Left ventricle myocardium inferior (tissue), 1 donor: ENCODE measurements at places on chromosomes 4 and X.

GRCh38 chr4:68360231-68360968 is 10.5 kb upstream of the YTHDC1 start:
- peaks cover 4% of the 10 kb centered on the region for H3K27me3 ChIP-seq
- no peak for DNase-seq
- H3K4me1 ChIP-seq: no peaks in the 10 kb centered on the region

- no peak overlapping the region for H3K4me3 ChIP-seq
- H3K4me1 ChIP-seq: peaks cover 3% of the 10 kb centered on the region
- H3K36me3 ChIP-seq: peaks cover under 1% of the 10 kb centered on the region
Observed at GRCh38 chr4:16237715-16238114, 11.4 kb upstream of the TAPT1 start.

- H3K36me3 ChIP-seq: no peaks in the 10 kb centered on the region
- H3K27me3 ChIP-seq: no peaks in the 10 kb centered on the region
- no peak overlapping the region for H3K27ac ChIP-seq
- no peak for DNase-seq
Observed at GRCh38 chrX:153993079-153993478, 20.5 kb downstream of the TMEM187 start.

GRCh38 chrX:134692990-134693389 is 34.7 kb upstream of the PLAC1 start:
- H3K36me3 ChIP-seq: no peaks in the 10 kb centered on the region
- H3K27ac ChIP-seq: no peak overlapping the region
- no peak for DNase-seq
- no peak overlapping the region for H3K4me3 ChIP-seq

DNA sequence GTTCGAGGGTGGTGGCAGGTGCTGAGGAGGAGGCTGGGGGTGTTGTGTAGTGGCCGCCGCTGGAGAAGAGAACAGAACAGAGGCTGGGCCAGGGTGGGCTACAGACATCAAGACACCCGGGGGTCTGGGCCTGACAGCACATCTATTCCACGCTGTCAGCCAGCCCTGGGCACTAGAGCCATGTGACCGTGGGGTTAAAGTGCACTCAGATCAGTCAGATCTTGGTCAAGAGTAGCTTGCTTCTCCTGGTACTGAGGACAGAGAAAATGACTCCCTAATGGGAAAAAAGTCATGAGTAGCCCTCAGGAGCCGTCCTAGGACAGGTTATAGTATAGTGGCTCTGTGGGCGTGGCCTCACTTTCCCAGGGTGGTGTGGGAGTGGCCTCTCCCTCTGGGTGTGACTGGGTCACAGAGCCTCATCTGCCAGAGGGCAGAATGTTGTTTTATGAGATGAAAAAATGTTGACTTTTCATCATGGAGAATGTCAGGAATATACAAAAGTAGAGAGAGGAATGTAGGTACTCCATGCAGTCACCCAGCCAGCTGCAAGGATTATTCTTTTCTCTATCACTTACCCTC is 19.4 kb downstream of the TRMT44 start:
- no peak overlapping the region for H3K4me3 ChIP-seq
- H3K27me3 ChIP-seq: no peaks in the 10 kb centered on the region
- no peak overlapping the region for H3K27ac ChIP-seq
- DNase-seq: no peak

- H3K27me3 ChIP-seq: no peaks in the 10 kb centered on the region
- H3K36me3 ChIP-seq: no peaks in the 10 kb centered on the region
- H3K4me1 ChIP-seq: no peaks in the 10 kb centered on the region
- H3K4me3 ChIP-seq: no peak overlapping the region
- H3K27ac ChIP-seq: no peak overlapping the region
Observed at GRCh38 chrX:102899940-102900916, 36.8 kb upstream of the RAB40AL start.

DNA sequence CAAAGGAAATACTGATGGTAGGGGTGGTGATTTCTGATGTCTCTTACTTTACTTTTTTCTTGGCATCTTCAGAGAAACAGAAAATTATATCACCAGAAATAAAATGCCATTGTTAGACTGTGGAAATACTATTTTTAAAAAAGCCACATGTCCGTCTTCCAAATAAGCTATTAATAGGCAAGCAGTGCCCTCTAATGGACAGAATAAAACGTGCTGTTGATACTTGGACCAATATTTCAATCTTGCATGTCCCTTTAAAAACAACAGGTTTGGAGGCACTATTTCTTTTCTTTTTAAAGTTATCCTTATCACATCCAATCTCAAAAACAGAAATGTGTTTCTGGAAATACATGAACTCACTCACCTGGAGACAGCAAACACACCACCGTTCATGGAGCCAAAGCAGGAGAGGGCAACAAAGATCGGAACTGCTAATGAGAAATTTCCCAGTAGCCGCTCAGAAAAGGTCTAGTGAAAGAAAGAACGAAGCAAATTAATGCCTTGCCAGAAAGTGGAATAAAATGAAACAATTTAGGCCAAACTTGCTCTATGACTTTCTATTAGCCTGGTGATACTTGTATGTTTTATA is 59.2 kb downstream of the SLC7A11 start:
- DNase-seq: no peak
- peaks cover 23% of the 10 kb centered on the region for H3K4me1 ChIP-seq
- no peak overlapping the region for H3K27ac ChIP-seq

GRCh38 chr4:74838746-74839370 is 44.5 kb upstream of the BTC start:
- H3K36me3 ChIP-seq: no peaks in the 10 kb centered on the region
- H3K27ac ChIP-seq: no peak overlapping the region
- no peak for DNase-seq
- H3K4me3 ChIP-seq: no peak overlapping the region
